CD4-positive, alpha-beta T cell (primary cell): ENCODE measurements at places on chromosomes 11 and 22.

DNA sequence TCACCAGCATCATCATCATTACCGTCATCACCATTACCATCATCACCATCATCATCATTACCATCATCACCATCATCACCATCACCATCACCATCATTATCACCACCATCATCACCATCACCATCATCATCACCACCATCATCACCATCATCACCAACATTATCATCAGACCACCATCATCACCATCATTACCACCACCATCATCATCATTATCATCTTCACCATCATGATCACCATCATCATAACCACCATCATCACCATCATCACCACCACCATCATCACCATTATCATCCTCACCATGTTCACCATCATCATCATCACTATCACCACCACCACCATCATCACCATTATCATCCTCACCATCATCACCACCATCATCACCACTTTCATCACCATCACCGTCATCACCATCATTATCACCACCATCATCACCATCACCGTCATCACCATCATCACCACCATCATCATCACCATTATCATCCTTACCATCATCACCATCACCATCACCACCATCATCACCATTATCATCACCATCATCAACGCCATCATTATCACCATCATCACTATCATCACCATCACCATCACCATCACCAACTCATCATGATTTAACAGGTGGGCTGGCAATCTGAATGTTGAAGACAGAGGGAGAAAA is 2.4 kb upstream of the MYEOV start:
- DNase-seq, result no peak

DNA sequence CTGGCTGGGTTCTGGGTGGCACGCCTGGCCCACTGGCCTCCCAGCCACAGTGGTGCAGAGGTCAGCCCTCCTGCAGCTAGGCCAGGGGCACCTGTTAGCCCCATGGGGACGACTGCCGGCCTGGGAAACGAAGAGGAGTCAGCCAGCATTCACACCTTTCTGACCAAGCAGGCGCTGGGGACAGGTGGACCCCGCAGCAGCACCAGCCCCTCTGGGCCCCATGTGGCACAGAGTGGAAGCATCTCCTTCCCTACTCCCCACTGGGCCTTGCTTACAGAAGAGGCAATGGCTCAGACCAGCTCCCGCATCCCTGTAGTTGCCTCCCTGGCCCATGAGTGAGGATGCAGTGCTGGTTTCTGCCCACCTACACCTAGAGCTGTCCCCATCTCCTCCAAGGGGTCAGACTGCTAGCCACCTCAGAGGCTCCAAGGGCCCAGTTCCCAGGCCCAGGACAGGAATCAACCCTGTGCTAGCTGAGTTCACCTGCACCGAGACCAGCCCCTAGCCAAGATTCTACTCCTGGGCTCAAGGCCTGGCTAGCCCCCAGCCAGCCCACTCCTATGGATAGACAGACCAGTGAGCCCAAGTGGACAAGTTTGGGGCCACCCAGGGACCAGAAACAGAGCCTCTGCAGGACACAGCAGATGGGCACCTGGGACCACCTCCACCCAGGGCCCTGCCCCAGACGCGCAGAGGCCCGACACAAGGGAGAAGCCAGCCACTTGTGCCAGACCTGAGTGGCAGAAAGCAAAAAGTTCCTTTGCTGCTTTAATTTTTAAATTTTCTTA is 27.7 kb upstream of the TXNRD2 start:
- DNase-seq, result no peak

GRCh38 chr22:38080850-38081635 is 2.9 kb downstream of the SLC16A8 start:
- no peak for DNase-seq

GRCh38 chr11:132024587-132025295 is 654.3 kb downstream of the NTM start:
- DNase-seq, result no peak
